Activated naive CD4-positive, alpha-beta T cell treated with anti-CD3 and anti-CD28 coated beads, Interleukin-2, amount 10 ng/mL, durations not matched to agents 7 days and 5 days (primary cell): ENCODE measurements at places on chromosomes 12 and 14.

GRCh38 chr12:124497658-124498057, 69.8 kb downstream of the NCOR2 start:
- no peak for DNase-seq

DNA sequence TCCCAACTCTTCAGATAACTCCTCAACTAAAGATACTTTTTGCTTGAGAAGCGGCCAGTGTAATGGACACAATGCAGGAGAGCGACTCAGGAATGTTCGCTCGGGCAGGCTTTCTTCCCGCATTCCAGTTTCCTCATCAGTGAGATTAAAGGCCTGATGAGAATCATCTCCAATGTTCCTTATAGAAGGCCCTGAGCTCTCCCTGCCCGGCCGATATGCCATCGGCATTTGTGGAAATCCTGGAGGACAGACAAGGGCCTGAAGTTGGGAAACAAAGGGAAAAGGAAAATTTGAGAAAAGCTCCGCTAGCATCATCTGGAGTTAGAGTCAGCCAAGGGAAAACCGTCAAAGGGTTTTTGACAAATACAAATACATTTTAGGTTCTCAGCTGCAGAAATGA, 38.0 kb upstream of the FOXN3 start:
- DNase-seq: no peak

GRCh38 chr12:2322554-2323120, 269.9 kb downstream of the CACNA1C start:
- no peak for DNase-seq

DNA sequence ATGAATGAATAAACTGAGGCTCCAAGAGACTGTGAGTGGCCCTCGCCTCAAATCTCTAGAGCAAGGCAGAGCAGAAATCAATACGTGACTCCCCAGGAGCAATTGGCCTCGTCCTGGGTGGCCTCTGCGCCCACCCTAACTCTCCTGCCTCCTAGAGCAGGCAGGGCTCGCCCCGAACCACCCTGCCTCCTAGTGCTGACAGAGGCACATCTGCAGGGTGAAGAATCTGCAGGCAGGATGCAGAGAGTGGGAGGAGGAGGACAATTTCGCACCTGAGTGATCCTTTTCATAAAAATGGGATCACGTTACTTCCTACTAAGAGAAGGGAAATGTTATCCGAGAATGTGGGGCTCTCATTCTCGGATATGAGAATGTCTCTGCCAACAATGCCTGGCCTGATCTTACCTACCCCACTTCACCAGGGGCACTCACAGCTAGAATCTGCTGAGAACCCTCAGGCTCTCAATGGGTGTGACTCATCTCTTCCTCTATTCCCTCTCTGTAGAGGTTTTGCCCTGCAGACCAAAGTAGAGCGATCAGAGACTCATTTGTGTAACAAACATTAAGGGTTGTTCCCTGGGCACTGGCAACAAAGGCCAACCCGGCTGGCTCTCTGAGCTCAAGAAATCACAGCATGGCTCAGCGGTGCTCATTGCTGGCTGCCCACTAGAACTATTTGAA, 61.7 kb upstream of the BCL2L14 start:
- DNase-seq: peak; percentile 68

- no peak for DNase-seq
Observed at GRCh38 chr12:47740606-47741339, 15.5 kb upstream of the ENDOU start.

GRCh38 chr12:89690925-89691324, 17.7 kb downstream of the ATP2B1 start:
- no peak for DNase-seq

- DNase-seq: no peak
Observed at GRCh38 chr12:62426089-62426488, 40.5 kb upstream of the MON2 start.
